ENCODE measurements at places on chromosomes 13 and 19.

GRCh38 chr13:99590519-99591011 lies 89.3 kb downstream of the TM9SF2 start:
- no peak for DNase-seq

DNA sequence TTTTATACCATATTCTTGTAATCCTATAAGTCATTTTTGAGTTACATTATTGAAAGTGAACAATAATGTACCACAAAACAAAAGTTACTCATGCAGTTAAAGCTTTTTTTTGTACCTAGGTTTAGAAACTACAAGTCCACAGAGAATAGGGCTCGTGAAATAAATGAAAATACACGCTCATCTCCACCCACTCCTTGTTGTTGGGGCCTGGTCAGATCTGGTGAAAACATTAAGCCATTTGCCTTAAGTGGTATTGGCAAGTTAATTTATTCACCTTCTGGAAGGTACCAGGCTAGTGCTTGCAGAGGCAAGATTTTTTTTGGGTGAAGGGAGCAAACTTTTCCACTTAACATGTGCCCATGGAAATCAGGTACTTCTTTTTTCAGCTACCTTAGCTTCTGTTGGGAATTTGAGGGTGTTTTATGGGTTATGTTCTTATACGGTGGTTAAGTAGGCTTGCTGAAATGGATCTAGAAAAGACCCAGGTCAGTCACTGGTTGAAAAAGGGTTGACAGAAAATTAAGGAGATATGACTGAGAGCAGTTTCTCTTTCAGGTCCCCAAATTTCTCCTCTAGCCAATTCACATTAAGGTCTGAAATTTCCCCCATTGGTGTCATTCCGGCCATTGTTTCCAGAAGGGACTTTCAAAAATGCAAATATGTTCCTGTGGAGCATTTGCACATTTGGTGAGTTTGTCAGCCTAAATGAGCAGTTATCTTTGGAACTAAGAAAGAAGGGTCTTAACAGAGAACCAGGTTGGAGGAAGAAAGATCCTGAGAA lies 143.3 kb downstream of the KCNRG start:
- no peak for DNase-seq

DNA sequence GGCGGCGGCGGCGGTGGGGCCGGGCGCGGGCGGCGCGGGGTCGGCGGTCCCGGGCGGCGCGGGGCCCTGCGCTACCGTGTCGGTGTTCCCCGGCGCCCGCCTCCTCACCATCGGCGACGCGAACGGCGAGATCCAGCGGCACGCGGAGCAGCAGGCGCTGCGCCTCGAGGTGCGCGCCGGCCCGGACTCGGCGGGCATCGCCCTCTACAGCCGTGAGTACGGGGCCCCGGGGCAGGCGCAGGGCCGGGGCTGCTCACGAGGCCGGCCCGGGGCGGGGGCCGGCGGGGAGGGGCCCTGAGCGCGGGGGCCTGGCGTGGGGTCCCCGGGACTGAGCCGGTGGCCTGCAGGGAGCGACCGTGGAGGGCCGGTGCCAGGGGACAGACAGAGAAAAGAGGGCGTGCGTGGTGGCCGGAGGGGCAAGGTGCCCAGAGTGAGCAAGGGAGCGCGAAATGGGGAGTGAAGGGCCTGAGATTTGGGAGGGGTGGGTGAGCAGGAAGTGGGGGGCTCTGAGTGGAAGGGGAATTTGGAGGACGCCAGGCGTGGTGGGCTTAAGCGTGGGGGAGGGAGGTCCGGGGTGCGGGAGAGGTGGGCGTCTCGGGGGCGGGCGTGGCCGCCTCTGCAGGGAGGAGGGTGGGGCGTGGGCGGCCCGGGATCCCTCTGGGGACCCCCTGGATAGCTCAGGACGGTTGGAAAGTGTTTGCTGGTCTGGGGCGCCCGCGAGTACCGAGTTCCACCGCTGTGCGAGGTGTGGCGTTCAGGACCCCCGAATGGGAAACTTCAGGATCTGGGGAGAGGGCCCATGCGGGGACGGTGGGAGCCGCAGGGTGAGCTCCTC lies 575 bp downstream of the CARM1 start:
- no peak for DNase-seq

DNA sequence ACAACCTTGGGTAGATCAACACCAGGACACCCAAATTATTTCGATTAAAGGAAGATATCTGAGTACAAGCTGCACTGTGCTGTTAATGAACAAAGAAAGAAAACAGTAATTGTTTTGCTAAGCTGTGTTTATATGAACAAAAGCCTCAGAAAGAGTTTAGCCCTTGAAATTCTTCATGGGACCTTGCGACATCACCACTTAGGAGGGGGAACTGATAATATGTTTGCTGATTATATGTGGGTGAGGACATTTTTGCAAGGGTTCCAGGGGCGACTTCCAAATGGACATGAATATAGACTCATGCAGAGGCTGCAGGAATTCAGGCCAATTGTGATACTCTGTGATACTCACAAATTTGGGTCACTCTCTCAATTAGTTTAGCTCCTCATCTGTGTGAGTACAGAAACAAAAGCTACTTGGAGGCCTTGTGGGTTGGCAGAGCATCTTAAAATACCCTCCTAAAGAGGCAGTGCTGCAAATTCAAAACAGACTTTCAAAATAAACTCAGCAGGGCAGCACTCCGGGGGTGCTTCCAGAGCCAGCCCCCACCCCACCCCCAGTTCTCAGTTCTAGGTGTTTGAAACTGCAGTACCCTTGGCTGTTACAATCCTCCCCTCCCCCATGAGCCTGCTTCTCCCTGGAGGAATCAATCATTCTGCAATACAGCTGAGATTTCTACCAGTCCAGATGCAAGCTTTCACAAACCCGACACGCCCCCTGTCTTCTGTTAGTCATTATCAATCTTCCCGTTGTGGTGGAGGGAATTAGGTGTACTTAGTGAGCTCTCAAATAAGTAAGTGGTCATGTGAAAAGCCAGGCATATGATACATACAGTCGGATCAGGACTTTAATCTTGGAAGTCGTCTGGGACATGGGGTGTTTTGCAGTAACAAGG lies 97.0 kb upstream of the MBNL2 start:
- DNase-seq: no peak

GRCh38 chr13:109160357-109160756 lies 530.9 kb downstream of the MYO16 start:
- DNase-seq: no peak

GRCh38 chr19:16882146-16882545 lies 6.7 kb upstream of the F2RL3 start:
- no peak for DNase-seq

- no peak for DNase-seq
These were observed 1217.5 kb downstream of the DIAPH3 start for GRCh38 chr13:58946274-58946673.

DNA sequence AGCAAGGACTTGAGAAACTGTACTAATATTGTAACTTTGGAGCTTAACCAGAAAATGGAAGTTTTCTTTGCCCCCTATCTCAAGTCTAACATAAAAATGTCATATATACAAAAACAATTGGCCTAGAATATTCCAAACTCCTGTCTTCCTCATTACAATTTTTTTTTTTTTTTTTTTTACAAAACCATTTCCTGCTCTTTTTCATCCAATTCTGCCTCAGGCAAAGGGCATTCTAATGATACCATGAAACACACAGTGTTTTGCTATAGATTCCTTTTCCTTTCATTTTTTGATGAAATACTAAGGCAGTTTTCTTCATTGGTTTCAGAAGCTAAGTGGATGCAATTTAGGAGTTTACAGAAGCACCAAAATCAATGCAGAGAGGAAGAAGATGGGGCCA lies 119.7 kb downstream of the LHFPL6 start:
- DNase-seq: no peak

DNA sequence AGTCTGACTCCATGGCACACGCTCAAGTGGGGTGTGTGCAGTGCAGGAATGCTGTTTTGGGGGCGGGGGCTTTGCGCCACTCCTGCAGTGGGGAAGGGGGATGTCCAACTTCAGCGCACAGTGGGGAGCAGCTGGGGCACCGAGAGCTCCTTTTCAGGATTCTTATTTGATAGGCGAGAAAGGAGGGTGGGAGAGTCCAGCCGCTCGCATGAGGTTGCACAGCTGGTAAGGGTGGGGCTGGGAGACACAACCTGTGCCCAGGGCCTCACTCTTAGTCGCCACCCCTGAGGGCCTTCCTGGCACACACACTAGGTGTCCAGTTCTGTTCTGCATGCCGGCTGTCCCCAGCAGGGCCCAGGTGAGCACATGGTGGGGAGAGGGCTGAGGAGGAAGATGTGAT lies 190.8 kb downstream of the UQCRFS1 start:
- DNase-seq: no peak

DNA sequence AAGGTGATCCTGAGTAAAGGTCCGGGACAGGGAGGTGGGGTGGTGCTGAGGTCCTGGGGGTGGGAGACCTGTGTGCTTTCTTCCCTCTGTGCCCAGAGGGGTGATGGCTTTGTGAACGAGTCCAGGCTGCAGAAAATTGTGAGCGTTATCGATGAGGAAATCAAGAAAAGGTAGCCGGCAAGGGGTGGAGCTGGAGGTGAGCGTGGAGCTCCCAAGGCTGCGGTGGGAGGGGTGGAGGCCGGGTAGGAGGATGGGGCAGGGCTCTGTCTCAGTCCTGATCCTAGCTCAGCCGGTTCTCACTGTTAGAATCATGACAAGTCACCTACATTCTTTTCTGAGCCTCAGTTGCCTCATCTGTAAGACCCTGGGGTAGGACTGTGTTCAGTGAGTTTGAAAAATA lies 4.0 kb downstream of the SELENOV start:
- DNase-seq: no peak

DNA sequence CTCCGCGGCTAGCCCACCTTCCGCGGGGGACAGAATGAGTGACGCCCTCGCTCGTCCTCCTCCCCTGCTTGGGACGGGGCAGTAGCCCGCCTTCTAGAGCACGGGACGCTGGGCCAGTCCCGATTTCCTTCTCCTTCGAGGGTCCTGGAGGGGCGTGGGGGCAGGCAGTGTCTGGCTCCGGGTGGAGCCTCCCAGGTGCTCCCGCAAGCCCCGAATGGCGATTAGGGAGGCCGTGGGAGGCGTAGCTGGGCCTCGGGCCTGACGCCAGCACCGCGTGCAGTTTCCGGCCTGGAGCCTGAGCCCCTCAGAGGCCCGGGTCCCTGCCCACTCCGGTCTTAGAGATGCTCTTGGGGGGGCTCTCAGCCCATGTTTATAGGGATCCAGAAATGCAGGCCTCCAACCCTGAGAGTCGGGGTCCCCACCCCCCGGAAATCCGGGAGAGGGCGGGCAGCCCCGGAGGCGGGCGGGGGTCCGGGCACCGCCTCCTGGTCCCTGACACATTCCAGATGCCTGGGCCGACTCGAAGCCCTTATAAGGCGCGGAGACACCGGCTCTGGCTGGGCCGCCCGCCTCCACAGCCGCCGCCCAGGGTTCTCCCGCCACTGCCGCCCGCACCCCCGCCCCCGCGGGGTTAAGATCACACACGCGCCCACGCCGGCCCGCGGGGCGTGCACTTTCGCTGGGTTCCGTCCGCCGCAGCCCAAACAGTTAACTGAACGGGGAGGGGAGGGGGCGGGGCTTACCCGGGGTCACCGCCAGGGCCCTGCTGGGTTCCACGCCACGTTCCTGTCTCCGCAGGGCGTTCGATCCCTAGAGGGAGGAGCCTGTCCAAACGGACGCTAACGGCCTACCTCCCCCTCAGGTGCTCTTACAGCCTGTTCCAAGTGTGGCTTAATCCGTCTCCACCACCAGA lies 1.5 kb downstream of the MYADM start:
- DNase-seq: no peak

DNA sequence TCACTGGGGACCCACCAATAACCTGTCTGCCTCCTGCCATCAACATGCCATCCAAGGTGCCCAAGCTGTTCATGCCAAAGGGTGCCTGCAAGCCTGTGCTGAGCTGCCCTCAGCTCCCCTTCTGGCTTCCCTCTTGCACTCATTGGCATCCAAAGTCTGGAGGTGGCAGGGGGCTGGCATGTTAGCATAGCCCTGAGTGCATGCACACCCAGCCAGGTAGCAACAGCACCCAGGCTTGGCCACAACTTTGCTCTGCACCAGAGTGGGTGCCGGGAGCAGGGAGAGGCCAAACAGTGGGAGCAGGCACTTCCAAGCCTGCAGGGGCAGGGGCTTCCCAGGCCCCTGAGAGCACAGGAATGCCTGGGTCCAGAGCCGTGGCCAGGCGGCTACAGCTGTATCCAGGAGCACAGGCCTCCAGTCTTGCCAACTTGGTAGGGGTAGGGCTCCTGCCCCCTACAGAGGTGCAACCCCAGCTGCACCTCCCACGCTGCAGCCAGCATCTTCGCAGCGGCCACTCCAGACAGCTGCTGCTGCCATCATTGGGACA lies 26.1 kb upstream of the TBC1D4 start:
- DNase-seq: no peak

DNA sequence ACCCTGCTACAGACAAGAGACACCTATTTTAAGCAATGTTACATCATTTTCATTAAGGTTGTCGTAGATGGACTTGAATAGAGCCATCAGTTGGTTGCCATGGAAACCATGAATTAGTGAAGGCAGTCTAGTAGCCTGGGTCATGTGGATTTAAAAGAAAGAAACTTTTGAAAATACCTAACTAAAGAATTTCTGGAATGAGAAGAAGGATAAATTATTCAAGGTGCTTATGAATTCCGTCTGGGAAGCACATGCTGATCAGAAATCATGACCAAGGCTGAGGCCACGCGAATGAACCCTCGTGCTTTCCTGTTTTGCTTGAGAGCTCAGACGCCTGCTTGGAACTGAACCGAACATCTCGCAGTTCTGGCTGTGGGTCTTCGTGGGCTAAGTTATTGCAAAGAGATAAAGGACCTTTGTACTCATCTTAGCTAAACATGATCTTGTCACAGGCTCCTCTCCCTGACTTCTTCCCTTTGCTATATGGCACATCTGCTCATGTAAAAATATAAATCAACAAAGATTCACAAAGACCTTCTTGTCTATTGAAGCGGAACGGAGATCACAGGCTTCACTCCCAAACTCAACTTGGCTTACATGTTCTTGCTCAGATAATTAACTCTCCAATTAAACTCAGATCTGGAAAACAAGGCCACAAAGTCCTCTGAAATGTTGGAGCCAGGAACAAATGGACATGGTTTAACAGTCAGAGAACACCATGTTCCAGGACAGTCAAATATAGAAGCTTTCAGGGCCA lies 140.2 kb downstream of the NUFIP1 start:
- DNase-seq: no peak

DNA sequence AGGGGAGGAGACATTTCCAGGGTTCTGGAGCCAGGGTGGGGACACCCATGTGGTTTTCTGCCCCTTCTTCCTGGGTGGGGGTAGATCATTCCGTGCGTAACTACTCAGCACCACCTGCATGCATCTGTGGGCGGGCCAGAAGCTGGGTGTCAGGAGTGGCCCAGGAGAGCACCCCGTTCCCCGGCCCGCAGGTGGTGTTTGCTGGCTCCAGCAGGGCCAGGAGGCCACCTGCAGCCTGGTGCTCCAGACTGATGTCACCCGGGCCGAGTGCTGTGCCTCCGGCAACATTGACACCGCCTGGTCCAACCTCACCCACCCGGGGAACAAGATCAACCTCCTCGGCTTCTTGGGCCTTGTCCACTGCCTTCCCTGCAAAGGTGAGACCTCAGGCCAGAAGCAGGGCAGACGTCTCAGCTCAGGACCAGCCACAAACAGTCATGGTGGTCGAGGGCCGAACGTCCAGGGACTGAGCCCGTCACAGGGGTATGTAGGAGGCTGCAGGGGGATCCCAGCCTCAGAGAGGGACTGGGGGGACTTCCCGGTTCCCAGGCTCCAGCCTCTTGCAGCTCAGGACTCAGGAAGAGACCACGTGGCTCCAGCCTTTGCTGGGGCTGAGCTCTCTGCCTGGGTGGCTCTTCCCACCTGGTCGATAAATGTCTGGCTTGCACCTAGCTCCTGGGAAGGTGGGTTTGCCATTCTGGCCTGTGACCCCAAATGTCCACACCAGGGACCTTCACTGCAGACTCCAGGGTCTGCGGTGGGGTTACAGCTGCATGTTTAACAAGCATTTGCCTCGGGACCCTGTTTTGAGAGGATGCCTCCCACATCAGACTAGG lies 1.6 kb downstream of the FSTL3 start:
- DNase-seq: no peak
